ENCODE measurements at places on chromosomes 2 and 18.

GRCh38 chr18:8800445-8800844 is 95.1 kb downstream of the MTCL1 start:
- peak; percentile 94 for DNase-seq

GRCh38 chr18:58953627-58954026 is 89.0 kb downstream of the ZNF532 start:
- DNase-seq, result no peak

DNA sequence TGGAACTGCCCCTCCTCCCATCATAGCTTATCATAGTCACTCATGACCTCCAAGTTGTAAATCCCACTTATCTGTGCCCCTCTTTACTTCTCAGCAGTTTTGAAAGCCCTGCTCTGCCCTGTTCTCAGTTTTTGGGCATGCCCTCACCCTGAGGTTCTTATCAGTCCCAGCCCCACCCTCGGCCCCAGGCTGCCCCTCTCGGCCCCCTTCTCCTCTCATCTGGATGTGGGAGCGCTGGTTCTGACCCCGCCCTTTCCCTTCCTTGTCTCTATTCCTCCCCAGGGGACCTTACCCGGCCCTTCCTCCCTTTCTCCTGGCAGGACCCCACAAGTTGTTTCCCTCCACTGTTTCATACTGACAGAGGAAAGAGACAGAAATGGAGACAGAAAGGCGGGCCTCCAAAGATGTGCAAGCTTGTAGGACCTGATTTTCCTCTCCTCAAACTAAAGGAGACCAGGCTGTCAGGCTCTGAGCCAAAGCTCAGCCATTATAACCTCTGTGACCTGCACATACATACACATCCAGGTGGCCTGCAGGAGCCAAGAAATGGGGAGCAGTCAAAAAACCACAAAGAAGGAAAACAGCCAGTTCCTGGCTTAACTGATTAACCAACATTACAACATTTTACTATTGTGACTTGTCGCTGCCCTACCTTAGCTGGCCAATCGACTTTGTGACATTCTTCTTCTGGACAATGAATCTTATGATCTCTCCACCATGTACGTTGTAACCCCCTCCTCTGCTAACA is 171.0 kb upstream of the HS6ST1 start:
- DNase-seq, result no peak

DNA sequence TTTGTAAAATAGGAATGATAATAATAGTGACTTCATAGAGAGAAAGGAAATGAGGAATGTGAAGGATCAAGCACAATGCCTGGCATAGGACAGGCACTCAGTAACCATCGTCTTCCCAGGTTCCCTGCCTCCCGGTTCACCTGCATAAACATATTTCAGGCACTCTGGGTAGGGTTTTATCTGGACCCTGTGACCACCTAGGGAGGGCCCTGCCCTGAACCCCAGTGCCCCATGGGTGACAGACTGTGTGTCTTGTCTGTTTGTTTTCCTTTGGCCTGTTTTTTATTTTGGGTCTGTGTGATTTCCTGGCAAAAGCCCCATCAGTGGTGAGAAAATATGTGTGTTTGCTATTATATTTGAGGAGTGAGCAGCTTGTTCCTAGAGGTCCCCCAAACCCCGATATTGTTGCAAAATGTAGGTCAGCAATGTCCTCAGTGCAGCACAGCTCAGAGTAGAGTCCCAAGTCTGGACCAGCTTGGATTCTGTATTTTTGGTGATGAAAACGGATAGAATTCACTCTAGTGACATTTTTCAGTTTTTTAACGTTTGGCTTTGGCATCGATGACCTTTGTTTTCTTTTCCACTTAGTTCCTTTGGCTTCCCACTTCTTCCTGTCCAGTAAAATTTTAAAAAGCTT is 9.6 kb upstream of the NT5C1B start:
- no peak for DNase-seq

DNA sequence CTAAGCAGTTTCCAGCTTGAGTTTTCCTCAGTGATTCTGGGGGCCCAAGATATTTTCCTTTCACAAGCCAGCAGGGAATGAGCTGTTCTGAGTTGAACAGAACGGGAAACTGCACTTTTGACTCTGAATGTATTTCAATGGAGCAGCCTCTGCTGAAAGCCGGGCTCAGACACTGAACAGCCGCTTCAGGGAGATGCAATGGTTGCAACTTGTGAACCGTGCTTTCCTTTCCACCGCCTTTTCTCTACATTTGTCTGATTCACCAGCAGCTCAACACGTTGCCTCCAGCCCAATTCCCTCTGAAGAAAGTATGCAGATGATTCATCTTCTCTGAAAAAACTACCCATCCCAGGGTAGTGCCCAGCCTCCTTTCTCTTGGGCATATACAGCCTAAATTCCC is 119.3 kb upstream of the PKDCC start:
- DNase-seq, result peak; percentile 69

- no peak for DNase-seq
Measured at GRCh38 chr2:147250652-147251356, 594.0 kb upstream of the ACVR2A start.

DNA sequence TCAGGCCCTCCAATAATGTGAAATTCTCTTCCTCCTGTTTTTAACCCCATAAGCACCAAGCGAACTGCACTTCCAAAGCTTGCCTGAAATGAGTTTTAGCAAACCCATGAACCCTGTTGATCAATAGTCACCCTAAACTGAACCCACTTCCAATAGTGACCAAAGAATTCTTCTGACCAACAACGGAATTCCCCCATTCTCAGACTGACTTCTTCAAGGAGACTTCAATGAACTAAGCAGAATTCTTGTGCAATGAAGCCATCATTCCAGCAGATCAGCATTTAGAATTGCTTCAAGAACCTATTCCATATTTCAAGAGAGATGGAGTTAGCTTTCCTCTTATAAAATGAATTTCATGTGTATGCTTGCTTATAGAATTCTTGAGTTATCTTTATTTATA is 176.9 kb upstream of the FN1 start:
- peak; percentile 75 for DNase-seq

DNA sequence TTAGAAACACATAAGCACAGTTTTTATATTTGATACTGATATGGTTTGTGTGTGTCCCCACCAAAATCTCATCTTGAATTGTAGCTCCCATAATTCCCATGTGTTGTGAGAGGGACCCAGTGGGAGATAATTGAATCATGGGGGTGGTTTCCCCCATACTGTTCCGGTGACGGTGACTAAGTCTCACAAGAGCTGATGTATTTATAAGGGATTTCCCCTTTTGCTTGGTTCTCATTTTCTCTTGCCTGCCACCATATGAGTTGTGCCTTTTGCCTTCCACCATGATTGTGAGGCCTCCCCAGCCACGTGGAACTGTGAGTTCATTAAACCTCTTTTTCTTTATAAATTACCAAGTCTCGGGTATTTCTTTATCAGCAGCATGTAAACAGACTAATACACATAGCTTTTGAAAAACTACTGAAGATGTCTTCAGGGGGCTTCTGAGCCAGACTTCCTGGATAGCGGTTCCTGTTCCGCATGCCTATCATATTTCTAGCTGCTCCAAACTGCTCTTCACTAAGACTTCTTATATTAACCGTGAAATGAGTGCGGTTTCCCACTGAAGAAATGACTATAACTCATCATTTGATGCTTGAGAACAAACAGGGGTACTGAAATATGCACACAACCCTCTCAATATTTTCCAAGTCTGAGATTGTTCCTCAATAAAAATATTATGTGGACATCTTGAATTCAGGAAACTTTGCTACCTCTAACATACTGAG is 75.8 kb downstream of the SPHKAP start:
- DNase-seq, result no peak

All from adipocyte (in vitro differentiated cells).